ENCODE measurements at places on chromosomes 5 and 9. TPM values are rescaled to one million over a fixed set of nuclear protein-coding genes. Genes with fewer than 3 reads are reported as not detected.
A peak's percentile ranks its signal among the peaks of the same experiment; 100 is the strongest.

DNA sequence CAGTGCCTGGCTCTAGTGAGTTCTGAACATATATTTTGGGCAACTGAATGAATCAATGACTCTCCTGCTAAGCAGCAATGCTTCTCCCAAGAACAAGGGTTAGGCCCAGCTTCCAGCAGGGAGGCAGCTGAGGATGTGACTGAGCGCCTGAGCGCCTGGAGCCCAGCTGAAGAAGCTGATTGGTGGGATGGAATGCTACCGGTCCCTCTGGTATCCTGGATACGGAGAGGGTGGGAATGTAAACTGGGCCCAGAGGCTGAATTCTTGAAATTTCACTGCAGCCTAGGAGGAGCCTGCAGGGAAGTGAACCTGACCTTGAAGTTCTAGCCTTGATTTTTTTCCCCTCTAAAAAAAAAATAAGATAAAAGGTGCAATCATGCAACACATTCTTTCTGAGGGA lies 43.2 kb downstream of the WWC1 start:
- H3K27me3 ChIP-seq, result peaks cover 15% of the 10 kb centered on the region
- H3K27ac ChIP-seq, result no peak overlapping the region
- peak; percentile 41 for DNase-seq
- H3K36me3 ChIP-seq, result no peaks in the 10 kb centered on the region

Gene DOCK2
- total RNA-seq, result 6.5 TPM

Gene BTNL8
- total RNA-seq, result 0.59 TPM

DNA sequence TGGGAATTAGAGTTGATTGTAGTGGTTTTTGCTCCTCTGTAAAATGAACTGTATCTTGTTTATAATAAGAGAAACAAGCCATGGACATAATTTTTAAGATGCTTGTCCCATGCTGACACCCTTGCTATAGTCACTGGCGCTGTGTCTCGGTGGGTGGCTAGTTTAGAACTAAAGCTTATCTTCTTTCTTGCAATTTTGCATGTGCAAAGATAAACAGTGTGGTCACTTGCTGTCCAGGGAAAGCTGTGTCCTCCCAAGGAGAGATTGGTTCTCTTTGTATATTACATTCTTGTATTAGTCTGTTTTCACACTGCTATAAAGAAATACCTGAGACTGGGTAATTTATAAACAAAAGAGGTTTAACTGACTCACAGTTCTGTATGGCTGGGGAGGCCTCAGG lies 143.8 kb downstream of the MELK start:
- DNase-seq, result no peak
- H3K27ac ChIP-seq, result no peak overlapping the region
- no peaks in the 10 kb centered on the region for H3K36me3 ChIP-seq
- H3K4me3 ChIP-seq, result no peak overlapping the region

Gene IFNA1
- total RNA-seq, result not detected

DNA sequence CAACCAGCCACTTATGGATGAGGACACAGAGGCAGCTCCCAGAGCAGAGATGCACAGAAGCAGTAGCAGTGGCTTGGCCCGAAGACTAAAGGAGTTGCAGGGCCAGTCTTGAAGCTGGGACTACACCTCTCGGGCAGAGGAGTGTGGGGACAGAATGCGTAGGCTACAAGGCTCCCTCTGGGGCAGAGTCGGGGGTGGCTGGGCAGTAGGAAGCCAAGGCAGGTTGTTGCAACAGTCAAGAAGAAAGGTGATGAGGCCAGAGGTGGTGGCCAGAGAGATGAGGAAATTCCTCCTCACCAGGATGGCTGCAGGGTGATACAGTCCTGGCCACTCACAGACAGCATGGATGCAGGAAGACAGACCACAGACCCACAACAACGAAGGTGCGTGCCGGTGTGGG lies 4.9 kb upstream of the N4BP3 start:
- no peak for DNase-seq
- no peak overlapping the region for H3K27ac ChIP-seq

Gene HBEGF
- total RNA-seq, result 22.6 TPM

Gene LECT2
- total RNA-seq, result not detected

Gene NIPAL4
- not detected for total RNA-seq

- no peaks in the 10 kb centered on the region for H3K36me3 ChIP-seq
- DNase-seq, result no peak
- H3K4me1 ChIP-seq, result no peaks in the 10 kb centered on the region
- H3K4me3 ChIP-seq, result no peak overlapping the region
- peaks cover 1% of the 10 kb centered on the region for H3K27me3 ChIP-seq
These were observed 14.1 kb downstream of the CFAP95 start for GRCh38 chr9:69834591-69835184.

- H3K4me3 ChIP-seq, result no peak overlapping the region
- H3K4me1 ChIP-seq, result peaks cover 13% of the 10 kb centered on the region
- DNase-seq, result no peak
- no peak overlapping the region for H3K27ac ChIP-seq
These were observed 64.1 kb downstream of the SEMA4D start for GRCh38 chr9:89433826-89434225.

Gene SLC6A19
- total RNA-seq, result not detected

GRCh38 chr9:18338042-18338441 lies 135.9 kb upstream of the ADAMTSL1 start:
- H3K4me1 ChIP-seq, result no peaks in the 10 kb centered on the region
- H3K27ac ChIP-seq, result no peak overlapping the region
- DNase-seq, result no peak

Gene IL33
- total RNA-seq, result 0.31 TPM

DNA sequence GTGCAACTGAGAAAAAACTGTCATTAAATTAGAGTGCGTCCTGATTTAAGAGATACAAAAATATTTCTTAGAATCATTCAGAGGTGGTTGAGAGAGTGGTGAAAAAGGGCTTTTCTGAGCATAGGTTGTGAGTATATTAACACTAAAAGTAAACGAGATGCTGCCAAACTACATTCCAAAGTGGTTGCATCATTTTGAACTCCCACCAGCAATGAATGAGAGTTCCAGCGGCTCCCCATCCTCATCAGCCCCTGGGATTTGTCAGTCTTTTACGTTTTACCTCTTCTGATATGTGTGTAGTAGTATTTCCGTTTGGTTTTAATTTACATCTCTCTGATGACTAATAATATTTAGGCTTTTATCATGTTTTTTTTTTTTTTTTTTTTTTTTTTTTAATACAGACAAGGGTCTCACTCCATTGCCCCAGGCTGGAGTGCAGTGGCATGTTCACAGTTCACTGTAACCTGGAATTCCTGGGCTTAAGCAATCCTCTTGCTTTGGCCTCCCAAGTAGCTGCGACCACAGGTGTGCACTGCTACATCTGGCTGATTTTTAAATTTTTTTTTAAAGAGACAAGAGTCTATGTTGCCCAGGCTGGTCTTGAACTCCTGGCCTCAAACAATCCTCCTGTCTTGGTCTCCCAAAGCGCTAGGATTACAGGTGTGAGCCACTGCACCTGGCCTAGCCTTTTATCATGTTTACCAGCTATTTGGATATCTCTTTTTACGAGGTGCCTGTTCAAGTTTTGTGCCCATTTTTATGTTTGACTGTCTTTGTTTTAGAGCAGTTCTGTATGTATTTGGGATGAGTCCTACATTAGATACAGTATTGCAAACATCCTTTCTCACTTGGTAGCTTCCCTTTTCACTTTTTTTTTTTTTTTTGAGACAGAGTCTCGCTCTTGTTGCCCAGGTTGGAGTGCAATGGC lies 17.0 kb downstream of the PRRT1B start:
- peaks cover 12% of the 10 kb centered on the region for H3K27me3 ChIP-seq
- H3K36me3 ChIP-seq, result peaks cover 4% of the 10 kb centered on the region
- no peak overlapping the region for H3K27ac ChIP-seq
- no peak overlapping the region for H3K4me3 ChIP-seq
- H3K4me1 ChIP-seq, result no peaks in the 10 kb centered on the region

Gene ZFP37
- total RNA-seq, result 4.2 TPM

DNA sequence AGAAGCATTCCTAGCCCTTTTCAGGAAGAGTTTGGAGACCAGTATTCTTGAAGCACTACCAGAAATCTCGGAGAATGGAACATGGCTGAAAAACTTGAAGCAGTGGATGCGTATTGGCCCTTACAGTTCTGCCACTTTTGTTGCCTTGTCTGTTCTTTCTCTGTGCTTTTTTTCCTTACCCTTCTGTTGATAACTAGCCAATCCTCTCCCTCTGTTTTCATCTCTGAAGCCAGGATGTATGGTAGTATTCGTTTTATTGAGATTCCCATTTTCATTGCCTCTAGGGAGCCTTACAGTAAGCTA lies 564 bp upstream of the CCNH start:
- DNase-seq, result no peak
- peaks cover 16% of the 10 kb centered on the region for H3K36me3 ChIP-seq
- H3K4me3 ChIP-seq, result peak overlapping the region; percentile 96
- peaks cover 23% of the 10 kb centered on the region for H3K4me1 ChIP-seq
- peaks cover 2% of the 10 kb centered on the region for H3K27me3 ChIP-seq
- peak overlapping the region; percentile 64 for H3K27ac ChIP-seq

Gene ZNF618
- total RNA-seq, result 35.0 TPM

DNA sequence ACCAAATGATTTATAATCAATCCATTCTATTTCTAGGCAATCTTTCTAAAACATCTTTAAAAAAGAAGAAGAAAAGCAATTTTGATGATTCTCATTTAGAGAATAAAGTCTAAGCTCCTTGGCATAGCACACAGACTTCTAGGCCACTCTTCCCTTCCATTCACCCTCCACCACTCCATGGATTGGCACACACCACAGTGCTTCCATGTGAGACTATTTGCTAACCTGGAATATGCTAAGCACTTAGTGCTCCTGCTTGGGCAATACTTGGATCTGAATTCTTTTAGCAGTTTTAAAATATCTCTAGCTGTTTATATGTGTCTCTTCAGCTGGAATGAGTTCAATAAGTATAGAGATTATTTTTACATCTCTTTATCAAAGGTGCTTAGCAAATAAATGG lies 177.6 kb upstream of the FBXL7 start:
- no peaks in the 10 kb centered on the region for H3K4me1 ChIP-seq
- H3K27me3 ChIP-seq, result no peaks in the 10 kb centered on the region
- no peaks in the 10 kb centered on the region for H3K36me3 ChIP-seq
- no peak for DNase-seq
- no peak overlapping the region for H3K4me3 ChIP-seq

GRCh38 chr9:93126825-93127368 lies 7.2 kb downstream of the NINJ1 start:
- H3K36me3 ChIP-seq, result peaks cover 8% of the 10 kb centered on the region
- peaks cover 43% of the 10 kb centered on the region for H3K4me1 ChIP-seq
- H3K27ac ChIP-seq, result peak overlapping the region; percentile 70
- H3K4me3 ChIP-seq, result no peak overlapping the region
- DNase-seq, result no peak
- peaks cover 10% of the 10 kb centered on the region for H3K27me3 ChIP-seq

GRCh38 chr5:75734913-75735789 lies 17.9 kb upstream of the POC5 start:
- no peak overlapping the region for H3K27ac ChIP-seq
- H3K36me3 ChIP-seq, result no peaks in the 10 kb centered on the region
- no peaks in the 10 kb centered on the region for H3K4me1 ChIP-seq
- H3K27me3 ChIP-seq, result no peaks in the 10 kb centered on the region
